ENCODE measurements at places on chromosomes 1 and 21. TPM values are rescaled to one million over a fixed set of nuclear protein-coding genes. Genes with fewer than 3 reads are reported as not detected.

SRSF4 gene
- 54.8 TPM for total RNA-seq

DNA sequence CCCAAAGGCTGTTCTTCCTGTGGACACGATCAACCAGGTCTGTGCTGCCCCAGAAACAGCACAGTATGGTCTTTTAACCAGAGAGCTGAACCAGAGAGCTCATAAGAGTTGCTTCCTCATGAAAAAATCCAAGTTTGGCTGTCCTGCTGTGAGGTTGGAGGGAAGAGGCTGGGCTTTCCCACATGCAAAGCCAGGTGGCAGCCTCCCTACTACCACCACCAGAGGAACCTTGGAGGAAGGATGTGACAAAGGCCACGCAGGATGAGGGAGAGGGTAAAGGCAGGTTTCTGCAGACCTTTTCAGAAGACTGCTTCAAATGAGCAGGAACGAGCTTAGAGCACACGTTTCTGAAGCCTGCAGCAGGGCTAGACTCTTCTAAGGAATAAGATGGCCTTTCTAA is 27.1 kb downstream of the FAM78B start:
- DNase-seq, result peak; percentile 19

DNA sequence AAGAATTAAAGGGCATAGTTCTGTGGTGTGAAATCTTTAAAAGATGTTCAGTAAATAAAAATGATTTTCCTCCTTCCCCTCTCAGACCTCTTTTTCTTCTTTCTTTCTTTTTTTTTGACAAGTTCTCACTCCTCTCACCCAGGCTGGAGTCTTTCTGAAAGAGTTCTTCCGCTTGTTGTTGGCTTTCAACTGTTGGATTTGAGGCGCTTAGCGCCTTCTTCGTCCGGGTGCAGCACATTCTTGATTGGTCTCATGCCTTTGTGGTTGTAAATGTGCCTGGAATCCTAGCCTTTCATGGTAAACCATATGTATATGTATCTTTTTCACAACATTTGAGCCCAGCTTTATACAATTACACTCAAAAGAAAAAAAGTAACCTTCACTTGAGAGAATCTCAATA is 980 bp upstream of the METTL18 start:
- DNase-seq, result no peak

GRCh38 chr1:207188901-207189300 is 84.9 kb downstream of the C4BPA start:
- no peak for DNase-seq

- no peak for DNase-seq
Observed at GRCh38 chr1:87219141-87219540, 109.5 kb upstream of the LMO4 start.

HAO2 gene
- total RNA-seq, result not detected

- DNase-seq, result peak; percentile 78
Observed at GRCh38 chr1:228367798-228368791, 38.5 kb downstream of the TRIM11 start.

- no peak for DNase-seq
Observed at GRCh38 chr1:239718997-239719628, 332.7 kb downstream of the CHRM3 start.

- DNase-seq, result no peak
Observed at GRCh38 chr1:214895011-214895600, 187.4 kb upstream of the KCNK2 start.

FMOD gene
- total RNA-seq, result 66.0 TPM

- no peak for DNase-seq
Observed at GRCh38 chr21:26563856-26564503, 9.1 kb downstream of the CYYR1 start.

DNA sequence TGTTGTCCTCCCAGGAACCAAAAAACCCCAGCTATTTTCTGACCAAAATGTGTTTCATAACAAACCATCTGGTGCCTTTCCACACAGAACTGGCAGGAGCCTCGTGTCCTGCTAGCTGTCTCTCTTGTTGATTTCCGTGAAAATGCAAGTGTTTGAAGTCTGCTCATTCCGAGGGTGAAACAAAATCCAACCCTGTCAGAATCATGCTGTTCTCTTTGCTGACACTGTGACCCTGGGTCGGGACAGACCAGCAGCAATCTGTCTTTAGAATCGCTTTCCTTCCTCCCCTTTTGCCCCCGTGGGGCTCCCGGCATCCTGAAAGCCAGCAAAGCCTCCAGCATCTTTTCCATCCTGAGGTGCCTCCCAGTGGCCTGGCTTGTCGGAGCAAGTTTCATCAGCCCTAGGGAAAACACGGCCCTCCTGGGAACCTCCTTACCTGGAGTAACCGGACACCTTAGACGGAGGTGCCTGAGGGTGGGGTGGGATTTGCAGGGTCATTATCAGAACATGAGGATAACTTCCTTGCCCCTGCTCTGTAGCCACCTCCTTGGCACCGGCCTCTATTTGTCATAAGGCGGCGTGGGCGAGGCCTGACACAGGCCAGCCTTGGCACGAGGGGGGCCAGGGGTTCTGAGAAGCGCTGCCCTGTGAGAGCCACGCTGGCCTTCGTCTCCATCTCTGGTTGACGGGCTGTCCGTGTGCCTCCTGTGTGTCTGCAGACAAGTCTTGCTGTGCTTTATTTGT is 24.9 kb downstream of the LDLRAP1 start:
- no peak for DNase-seq

CATSPERE gene
- 0.38 TPM for total RNA-seq

DNA sequence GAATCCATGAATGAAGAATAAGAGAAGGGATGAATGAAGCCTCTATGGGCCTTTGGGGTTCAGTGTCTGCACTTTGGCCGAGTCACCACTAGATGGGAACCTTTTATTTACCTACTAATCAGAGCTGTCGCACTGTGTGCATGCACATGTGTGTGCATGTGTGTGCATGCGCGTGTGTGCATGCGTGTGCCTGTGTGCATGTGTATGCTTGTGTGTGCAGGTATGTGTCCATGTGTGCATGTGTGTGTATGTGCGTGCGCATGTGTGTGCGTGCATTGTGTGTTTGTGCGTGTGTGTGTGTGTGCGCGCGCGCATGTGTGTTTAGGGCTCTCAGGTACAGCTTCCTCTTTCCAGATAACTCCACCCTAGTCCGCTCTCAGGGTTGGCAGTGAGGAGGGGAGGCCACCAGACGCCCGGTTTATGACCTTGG is 20.4 kb upstream of the UBXN10 start:
- no peak for DNase-seq

- DNase-seq, result no peak
Observed at GRCh38 chr1:178864326-178864725, 6.6 kb downstream of the ANGPTL1 start.

ATF3 gene
- 16.2 TPM for total RNA-seq

ZSWIM5 gene
- total RNA-seq, result 1.5 TPM

GRCh38 chr1:227899141-227899819 is 48.5 kb downstream of the WNT9A start:
- DNase-seq, result peak; percentile 57

PWP2 gene
- 1.6 TPM for total RNA-seq

GRCh38 chr1:24005163-24005562 is 25.0 kb upstream of the SRSF10 start:
- DNase-seq, result no peak

ELAPOR1 gene
- total RNA-seq, result 0.30 TPM

DNA sequence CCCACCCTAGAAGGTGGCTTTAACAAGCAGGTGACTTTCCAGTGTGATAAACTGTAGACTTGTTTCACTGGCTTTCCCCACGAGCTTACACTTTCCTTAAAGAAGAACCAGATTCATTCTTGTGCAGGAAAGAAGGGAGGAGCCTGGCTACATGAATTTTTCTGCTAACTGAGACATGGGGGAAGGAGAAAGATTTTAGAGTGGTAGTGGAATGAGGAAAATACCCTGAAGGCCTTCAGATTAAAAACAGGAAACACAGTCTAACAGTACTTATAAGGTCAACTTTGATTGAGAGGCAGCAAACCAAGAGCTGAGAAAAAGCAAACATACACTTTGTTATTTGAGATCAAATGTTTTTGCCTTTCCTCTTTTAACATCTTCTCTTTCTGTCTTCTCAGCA is 640.9 kb upstream of the PLXNA2 start:
- no peak for DNase-seq

DNA sequence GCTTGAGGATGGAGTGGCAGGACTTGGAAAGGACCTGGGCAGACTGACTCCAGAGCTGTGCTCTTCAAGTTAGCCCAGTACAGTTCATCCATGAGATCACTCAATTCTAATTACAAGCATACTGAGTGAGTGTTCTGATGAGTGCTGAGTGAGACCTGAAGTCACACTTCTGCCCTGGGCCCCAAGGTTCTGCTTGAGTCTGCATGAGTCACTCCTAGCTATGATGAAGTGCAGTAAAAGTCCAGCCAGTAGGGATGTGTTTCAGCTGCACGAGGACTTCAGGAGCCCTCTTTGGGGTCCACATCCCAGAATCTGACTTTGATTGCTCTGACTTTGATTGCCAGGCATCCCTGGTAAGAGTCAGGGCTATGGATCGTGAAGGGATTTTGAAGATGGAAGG is 35.8 kb downstream of the PLEKHA6 start:
- DNase-seq, result no peak

DNA sequence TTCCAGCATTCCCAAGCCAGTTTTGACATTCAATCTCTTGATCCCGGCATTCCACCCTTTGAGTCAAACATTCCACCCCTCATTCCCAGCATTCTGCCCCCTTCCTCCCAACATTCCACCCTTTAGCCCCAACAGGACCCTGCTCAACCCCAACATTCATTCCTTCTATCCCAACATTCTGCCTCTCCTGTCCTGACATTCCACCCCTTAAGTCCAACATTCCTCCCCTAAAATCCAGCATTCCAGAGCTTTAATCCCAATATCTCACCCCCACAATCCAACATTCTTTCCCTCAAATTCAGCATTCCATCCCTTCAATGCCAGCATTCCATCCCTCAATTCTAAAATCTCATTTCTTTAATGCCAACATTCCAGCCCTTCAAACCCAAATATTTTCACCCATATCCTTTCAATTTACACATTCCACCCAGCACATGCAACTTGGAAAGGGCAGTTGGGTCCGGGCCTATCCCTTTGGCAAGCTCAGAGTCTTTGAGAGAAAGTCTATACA is 22.9 kb downstream of the DDX20 start:
- no peak for DNase-seq

CASZ1 gene
- 82.0 TPM for total RNA-seq

GRCh38 chr1:3895951-3896325 is 4.1 kb downstream of the C1orf174 start:
- DNase-seq, result peak; percentile 51

TBX19 gene
- 0.48 TPM for total RNA-seq

DNA sequence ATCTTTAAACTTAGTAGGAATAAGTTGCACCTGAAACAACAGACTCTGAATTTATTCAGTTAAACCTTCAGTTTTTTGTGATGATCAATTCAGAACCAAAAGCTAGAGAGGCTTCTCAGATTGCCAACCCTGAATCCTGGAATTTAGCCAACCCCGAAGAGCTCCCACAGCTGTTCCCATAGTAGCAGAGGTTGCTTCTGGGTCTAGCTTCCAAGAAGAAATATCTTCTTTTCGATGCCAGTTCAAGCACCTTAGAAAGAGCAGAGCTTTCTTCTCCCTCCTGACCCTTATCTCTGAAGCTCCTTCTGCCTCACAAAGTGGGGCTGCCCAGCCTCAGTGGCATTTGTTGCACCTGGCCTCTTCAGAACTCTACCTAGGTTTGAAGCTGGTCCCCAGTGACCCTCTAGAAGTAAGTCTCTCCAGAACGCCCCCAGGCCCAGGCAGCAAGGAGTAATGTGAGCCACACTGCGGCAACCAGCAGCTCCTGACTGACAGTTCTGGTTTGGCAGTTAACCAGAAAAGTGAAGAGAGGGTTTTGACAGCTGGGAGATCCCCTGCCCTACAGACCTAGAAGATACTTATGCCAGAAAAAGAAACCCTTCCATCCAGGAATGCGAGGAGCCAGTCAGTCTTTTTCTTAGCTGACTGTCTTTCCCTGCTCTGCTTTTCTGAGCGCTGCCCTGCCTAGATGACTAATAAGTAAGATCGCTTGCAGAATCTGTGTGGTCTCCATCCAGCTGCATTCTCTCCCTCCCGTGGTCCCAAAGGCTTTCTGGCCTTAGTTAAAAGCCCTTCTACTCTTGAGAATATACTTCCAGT is 165.9 kb downstream of the ADGRL4 start:
- DNase-seq, result no peak

FOXJ3 gene
- 46.2 TPM for total RNA-seq

MMEL1 gene
- total RNA-seq, result not detected

Measured in cardiac septum (tissue), 1 donor.